ENCODE measurements at places on chromosomes 7 and 10.

GRCh38 chr10:73876157-73876556, 1.8 kb upstream of the CAMK2G start:
- DNase-seq = no peak

DNA sequence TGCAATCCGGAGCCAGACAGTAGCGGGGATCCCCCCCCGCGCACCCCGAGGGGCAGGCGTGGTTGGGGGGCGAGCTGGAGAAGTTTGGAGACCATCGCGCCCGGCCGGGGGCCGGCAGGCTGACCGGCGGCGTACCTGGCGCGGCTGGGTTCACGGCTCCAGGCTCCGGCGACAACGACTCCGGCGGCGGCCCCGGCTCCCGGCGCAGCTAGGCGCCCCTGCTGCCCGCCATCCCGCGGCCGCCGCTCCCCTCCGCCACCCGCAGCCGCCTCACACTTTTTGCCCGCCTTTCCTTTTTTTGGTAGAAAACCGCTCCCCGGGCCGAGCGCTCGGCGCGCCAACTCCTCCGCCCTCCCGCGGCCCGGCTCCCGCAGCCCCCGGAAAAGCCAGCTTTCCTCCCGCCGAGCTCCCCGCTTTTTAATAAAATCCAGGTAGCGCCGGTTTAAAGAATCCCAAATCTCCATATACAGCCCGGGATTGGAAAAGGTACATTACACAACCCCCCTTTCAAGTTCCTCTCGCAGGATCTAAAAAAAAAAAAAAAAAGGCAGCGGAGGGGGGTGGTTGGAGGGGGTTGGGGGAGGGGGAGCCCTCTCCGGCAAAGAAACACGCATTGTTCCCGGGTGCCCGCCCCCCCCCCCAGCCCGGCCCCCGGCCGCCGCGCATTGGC, at the start of gene TNRC18:
TSS of gene TNRC18 (minus strand) at position 529 of the 670 bp plus-strand sequence. CDS start 2,588 bp downstream, outside the sequence.
- no peak for DNase-seq

- no peak for DNase-seq
Observed at GRCh38 chr10:98194633-98195032, 60.2 kb downstream of the R3HCC1L start.

- no peak for DNase-seq
Observed at GRCh38 chr7:38163671-38164070, 14.4 kb upstream of the STARD3NL start.

- DNase-seq = no peak
Observed at GRCh38 chr10:43111921-43112607, 26.2 kb upstream of the CSGALNACT2 start.

- no peak for DNase-seq
Observed at GRCh38 chr7:32163896-32164295, 93.7 kb upstream of the PDE1C start.

DNA sequence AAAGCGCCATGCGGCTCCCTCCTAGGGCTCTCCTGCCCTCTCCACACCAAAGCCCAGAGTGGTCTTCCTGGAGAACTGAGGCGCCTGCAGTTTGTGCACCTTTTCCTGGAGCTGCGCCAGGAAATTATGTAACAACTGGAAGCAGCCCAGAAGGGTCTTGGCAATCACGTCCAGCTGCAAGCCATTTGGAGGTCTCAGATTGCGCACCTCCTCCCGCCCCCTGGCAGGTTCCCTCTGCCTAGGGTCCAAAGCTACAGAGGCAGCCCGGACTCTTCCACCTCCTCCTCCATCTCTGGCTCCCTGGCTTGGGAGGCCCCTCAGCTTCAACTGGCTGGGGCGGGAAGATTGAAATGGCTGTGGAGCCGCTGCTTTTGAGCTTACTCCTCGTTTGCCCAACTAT, 34.0 kb upstream of the SFTPD start:
- DNase-seq = no peak

GRCh38 chr10:53664282-53665019, 891.9 kb upstream of the MBL2 start:
- DNase-seq = no peak

DNA sequence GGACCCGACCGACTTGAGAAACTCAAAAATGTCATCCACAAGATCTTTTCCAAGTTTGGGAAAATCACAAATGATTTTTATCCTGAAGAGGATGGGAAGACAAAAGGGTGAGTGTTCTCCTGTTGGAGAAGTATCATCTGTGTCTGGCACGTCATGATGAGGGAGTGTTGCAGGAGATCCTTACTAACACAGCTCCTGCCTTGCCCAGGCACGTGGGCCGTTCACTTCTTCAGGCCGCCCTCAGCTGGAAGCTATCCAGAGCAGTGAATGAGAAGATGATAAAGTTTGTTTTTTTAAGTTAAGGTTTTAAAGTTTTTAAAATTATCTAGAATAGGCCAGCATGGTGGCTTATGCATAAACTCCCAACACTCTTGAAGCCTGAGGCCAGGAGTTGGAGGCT, 6.2 kb downstream of the EIF3B start:
- no peak for DNase-seq

- DNase-seq = no peak
Observed at GRCh38 chr7:36171503-36171902, 18.4 kb downstream of the EEPD1 start.

DNA sequence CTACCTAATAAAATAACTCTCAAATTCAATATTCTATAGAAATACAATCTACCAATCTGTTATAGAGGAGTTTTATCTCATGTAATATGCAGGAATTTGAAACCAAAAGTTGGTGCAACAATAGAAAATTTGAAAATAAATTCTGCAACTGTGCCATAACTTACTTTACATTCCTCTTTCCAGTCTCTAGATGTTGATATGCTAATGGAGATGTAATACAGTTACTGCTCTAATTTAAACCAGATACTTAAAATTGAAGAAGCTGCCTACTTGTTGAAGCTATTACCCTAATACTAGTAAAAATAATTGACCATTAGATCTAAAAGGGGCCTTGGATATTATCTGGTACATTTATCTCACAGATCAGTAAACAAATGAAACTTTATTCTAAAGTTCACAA, 1.4 kb downstream of the ENKUR start:
- DNase-seq = no peak

- DNase-seq = no peak
Observed at GRCh38 chr10:77287647-77288120, 349.9 kb downstream of the KCNMA1 start.

DNA sequence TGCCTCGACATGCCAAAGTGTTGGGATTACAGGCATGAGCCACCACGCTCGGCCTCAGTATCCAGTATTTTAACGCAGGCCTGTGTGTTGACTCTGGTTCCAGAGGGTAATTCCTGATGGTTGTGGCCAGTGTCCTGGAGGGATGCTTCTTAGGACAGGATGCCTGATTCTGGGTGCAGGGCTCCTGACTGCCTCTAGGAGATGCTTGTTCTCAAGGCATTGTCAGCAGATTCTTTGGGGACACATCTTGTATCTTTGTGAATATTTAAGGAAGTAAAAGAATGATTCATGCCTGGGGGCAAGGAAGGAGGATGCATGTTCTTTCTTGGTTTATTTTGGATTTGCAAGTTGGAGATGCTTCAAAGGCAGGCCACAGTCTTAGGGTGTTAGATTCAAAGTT, 2.2 kb downstream of the ZDHHC4 start:
- DNase-seq = no peak

- DNase-seq = no peak
Observed at GRCh38 chr7:128843938-128844621, 13.9 kb downstream of the FLNC start.

GRCh38 chr7:96953676-96954513, 51.5 kb upstream of the DLX6 start:
- DNase-seq = no peak

DNA sequence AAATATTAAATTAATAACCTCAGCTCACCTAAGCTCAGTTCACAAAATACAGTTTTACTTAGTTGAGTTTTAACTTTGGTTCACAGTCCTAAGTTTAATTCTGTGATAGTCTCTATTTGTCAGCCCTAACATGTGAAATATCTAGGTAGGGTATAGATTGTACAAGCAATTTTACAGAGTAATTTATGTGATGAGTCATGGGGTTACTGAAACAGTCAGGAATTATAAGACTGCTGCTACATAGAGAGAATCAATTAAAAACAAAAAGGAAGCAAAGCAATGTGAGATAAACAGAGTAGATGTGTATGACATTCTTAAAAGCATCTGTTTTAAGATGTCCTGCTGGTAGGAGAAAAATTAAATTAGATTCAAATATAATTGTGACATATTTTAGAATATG, 1018.2 kb upstream of the KCND2 start:
- DNase-seq = no peak

DNA sequence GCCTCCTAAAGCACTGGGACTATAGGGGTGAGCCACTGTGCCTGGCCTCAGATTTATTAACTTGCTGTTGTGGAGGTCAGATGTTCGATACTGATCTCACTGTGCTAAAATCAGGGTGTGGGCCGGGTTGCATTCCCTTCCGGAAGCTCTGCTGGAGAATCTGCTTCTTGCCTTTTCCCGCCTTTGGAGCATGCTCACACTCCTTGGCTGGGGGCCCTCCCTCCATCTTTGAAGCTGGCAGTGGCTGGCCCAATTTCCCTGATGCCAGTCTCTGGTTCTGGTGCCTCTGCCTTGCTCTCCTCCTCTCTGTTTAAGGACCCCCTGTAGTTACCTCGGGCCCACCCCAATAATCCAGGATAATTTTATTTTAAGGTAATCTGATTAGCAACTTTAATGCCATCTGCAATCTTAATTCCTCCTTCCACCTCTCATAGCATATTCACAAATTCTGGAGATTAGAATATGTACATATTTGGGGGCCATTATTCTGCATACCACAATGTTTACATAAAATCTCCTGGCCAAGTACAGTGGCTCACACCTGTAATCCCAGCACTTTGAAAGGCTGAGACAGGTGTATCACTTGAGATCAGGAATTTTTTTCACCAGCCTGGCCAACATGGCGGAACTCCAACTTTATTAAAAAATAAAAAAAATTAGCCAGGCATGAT, 7.9 kb upstream of the PITRM1 start:
- no peak for DNase-seq

- no peak for DNase-seq
Observed at GRCh38 chr7:66957595-66958290, 36.7 kb downstream of the TMEM248 start.

- DNase-seq = no peak
Observed at GRCh38 chr10:14052931-14053330, 277.8 kb downstream of the FRMD4A start.

- DNase-seq = no peak
Observed at GRCh38 chr7:156155988-156156733, 343.9 kb upstream of the SHH start.

GRCh38 chr7:17062151-17063044, 180.6 kb upstream of the AGR3 start:
- no peak for DNase-seq

DNA sequence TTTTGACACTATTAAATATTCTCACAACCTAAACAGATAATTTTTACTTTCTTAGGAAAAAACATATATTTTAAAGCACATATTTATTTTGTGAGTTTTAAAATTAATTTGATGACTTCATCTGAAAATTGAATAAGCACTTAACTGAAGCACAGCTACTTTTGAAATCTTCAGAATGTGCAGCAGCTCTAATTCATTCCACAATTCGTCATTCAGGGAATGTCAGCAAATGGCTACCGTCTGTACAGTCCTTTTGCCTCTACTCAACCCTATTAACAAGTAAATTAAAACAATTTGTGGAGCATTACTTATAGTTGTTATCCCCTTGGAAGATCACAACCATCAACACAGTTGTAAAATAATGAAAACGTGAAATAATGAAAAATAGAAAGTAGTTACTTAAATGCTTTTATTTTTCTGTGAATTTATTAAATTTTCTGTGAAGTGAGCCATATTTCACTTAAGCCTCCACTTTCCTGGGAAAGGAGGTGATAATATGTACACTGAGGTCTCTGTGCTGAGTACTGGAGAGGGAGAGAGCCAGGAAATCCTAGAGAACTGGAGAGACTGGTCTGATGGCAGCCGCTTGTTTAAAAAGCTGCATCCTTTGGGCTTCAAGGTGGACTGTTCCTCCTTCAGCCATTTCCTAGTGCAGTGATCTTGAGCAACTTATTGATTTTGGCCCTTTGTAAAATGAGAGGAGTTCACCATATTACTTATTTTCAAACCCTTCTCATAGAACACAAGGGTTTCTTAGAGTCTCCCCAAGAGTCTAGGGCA, 70.6 kb downstream of the REEP3 start:
- DNase-seq = no peak

- no peak for DNase-seq
Observed at GRCh38 chr7:148110097-148110868, 480.3 kb upstream of the C7orf33 start.

DNA sequence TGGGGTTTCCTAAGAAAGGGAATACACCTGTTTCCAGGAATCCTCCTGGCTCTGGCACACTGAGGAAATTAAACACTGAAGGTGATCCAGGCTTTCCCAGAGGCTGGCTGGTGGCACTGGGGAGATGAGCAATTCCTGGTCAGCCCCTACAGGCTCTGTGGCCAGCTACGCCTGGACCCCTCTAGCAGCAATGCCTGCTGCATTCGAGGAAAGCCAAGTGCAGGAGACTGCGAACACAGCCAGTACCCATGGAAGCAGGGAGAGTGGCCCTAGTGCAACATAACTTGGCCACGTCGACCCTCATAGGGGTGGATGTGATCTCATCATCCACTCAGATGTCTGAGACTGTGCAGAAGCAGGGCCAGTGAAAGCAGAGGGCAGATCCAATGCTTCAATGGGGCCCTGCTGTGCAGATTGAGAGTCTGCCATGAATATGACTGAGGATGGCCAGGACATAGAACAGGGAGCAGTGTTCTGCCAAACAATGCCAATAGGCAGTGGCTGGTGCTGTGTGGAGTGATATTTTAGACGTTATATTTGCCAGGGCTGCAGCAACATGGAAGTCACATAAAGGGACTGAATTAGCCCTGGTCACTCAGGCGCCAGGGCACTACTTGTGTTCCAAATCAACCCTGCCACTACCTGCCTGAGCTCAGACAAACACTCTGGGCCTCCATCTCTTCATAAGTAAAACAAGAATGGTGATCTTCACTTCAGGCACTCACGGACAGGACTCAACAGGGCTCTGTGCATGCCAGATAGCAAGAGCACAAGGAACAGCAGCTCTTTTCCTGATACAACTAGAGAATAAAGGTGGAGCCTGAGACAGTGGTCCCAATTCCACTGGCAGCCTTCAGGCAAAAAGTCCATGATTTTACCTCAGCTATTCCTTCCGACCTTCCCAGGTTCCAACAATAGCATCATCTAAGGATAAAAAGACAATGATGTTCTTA, 2.4 kb downstream of the ZNF488 start:
- DNase-seq = no peak

- no peak for DNase-seq
Observed at GRCh38 chr7:76315364-76315763, 12.9 kb downstream of the HSPB1 start.

DNA sequence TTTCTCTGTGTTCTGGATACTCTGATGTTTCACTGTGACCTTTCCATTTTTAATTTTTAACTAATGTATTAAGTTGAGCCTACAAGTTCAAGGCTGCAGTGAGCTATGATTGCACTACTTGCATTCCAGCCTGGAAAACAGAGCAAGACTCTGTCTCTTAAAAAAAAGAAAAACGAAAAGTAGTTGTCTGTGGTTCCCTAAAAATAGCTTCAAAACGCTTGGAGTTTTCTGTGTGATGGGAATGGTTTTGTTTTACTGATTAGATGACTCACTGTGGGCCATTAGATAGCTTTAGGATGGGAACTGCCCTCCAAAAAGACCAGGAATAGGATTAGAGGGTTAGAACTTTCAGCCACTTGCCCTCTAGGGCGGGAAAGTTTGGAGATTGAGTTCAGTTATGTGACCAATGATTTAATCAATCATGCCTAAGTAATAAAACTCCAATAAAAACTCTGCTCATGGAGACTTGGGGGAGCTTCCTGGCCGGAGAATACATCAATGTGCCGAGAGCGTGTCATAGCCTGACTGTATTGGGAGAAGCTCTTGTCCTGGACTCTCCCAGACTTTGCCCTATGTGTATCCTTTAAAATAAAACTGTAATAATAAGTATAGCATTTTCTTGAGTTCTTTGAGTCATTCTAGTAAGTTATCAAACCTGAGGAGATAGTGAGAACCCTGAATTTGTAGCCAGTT, 147.1 kb downstream of the LYZL1 start:
- no peak for DNase-seq

Measured in activated CD4-positive, alpha-beta T cell treated with anti-CD3 and anti-CD28 coated beads, Interleukin-2, amount 50 U/mL, for 4 hours (primary cell).